T-helper 1 cell (primary cell): ENCODE measurements at places on chromosomes 3 and 15.
A peak's percentile ranks its signal among the peaks of the same experiment; 100 is the strongest.

DNA sequence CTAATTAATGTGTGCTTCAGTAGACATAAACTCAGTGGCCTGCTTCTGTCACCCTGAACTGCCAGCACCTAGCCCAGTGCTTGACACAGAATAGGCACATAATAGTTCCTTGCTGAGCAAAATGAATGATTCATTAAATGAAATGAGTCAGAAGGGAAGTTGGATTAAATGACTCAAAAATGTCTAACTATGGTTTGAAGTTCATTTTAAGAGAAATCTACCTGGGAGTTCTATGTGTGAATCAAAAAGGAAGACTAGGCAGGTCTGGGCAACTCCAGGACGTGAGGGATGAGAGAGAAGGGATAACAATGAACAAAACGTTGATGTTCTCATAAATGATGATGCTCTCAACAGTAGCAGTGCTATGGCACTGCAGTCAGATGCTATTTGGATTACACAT lies 175.0 kb downstream of the CFAP20DC start:
- DNase-seq: no peak

- peak; percentile 69 for DNase-seq
Measured at GRCh38 chr3:97971679-97972567, at the start of gene RIOX2. Gene RIOX2 (minus strand): TSS chr3:97972431. CDS start chr3:97967593, 4,838 bp downstream.

DNA sequence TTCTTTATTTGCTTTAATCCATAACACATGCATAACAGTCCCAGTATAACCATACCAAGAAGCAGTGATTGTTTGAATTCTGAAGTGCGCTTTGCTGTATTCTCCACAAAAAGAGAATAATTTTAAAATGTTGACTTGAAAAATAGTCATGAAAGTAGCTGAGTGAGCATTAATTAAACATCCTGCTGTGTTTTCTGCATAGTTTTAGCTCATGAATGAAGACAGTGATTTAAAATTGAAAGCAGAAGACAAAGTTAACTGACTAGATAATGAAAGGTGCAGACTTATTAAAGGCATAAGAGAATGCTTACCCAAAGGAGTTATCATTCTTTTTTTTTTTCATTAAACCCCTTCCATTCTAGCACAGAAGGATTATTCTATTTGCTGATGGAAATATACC lies 143.5 kb downstream of the GABRG3 start:
- no peak for DNase-seq

DNA sequence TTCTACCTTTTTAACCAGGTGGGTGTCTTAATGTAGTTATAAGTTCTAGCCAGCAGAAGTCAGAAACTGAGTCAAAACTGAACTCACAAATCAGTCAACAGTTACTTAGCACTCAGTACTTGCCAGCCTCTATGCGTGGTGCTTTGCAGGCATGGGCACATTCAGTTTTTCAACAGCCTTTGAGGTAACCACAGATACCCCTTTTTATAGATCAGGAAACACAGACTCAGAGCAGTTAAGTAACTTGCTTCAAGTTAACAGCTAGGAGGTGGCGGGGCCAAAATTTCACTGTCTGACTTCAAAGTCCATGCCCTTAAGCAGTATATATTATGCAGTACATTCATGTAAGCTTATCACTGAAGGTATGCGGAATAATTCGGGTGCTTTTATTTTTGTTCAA lies 139.4 kb downstream of the FHIT start:
- peak; percentile 57 for DNase-seq

GRCh38 chr15:42404461-42405235 lies 45.3 kb downstream of the CAPN3 start:
- DNase-seq: no peak

GRCh38 chr3:176275113-176275512 lies 922.2 kb downstream of the TBL1XR1 start:
- DNase-seq: no peak

DNA sequence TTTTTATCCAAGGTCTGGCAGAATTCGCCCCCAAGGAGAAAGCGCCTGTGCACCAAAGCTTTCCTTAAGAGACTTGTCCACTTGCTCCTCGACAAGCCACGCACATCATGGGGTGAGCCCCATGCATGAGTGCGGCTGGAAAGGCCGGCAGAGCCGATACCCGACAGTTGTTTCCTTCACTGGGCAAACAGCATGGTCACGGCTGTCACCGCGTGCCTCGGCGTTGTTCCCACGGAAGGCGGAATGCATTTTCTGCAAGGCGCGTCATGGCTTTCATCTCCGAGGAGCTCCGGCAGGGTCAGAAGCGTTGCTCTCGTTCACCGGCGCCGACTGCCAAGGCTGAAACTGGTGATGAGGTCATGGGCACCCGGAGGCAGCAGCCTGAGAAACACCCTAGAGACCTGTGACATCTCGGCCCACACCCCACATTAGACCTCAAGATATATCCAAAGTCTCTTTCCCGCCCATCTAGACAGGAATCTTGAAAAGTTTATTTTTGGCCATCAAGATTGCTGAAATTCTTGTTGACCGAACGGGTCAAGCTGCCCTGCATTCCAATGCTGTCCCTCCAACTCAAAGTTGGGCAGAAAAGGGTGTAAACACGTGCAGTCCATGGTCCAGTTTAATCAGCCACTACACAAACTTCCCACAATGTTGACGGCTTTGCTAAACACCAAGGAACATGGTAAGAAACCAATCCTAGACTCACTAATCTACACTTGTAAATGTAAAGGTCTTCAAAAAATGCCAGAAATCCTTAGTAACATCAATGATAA lies 604 bp upstream of the TJP1 start:
- DNase-seq: no peak

- DNase-seq: no peak
Measured at GRCh38 chr3:193744048-193744821, 151.2 kb downstream of the OPA1 start.

GRCh38 chr3:187746442-187747281 lies 1.4 kb upstream of the BCL6 start:
- DNase-seq: no peak

- DNase-seq: no peak
Measured at GRCh38 chr3:103494011-103494410, 1059.2 kb downstream of the ZPLD1 start.

GRCh38 chr15:44148580-44148979 lies 46.5 kb downstream of the FRMD5 start:
- DNase-seq: no peak

GRCh38 chr15:80563372-80563997 lies 131.6 kb upstream of the ABHD17C start:
- no peak for DNase-seq

DNA sequence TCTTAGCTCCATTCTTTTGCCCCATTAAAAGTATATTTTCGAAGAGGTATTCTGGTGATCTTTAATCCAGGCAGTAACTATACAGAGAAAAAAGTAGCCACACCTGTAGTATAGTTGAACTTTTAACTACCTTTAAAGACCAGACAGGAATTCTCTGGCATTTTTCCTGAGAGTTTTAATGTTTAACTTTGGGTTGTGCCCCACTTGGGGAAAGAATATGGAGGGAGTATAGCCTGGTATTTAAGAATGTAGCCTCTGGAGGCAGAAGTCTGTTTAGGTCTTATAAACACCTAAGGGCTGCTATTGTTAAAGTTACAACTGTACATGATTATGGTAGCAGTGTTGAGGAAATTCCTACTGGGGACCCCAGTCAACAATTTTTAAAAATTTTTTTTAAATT lies 19.3 kb downstream of the C3orf85 start:
- DNase-seq: no peak

DNA sequence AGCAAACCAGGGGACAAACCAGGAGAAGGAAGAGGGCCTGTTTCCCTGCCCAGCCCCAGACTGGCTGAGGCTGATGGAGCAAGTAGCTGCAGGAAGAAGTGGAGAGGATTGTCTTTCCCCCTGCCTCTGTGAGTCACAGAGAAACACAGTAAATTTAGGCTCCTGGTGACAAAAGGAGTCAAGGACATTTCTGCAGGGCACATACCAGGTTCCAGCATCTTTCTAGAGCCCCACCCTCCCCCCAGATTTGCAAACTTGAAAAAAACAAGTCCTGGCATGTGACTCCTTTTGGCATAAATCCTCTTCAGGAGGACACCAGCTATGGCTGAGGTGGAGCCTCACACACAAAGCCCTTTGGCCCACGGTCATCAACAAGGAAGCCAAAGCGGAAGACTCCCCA lies 17.8 kb downstream of the PLD1 start:
- no peak for DNase-seq

DNA sequence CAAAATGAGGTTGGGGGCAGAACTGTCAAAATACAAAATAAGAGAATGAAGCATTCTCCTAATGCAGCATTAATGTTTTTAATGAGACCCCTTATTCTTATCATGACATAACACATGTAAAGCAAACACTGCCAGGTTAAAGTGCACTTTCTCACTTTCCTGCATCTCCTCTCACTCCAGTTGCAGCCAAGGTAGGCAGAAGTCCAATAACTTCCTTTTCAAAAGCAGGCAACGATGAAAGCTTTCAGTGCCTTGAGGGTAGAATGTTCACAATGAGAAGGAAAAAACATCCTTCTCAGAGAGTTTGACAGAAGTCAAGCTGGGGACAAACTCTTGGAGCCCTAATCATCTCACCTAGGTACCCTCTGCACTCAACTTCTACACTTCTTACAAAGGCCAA lies 59.5 kb downstream of the FAIM start:
- no peak for DNase-seq

DNA sequence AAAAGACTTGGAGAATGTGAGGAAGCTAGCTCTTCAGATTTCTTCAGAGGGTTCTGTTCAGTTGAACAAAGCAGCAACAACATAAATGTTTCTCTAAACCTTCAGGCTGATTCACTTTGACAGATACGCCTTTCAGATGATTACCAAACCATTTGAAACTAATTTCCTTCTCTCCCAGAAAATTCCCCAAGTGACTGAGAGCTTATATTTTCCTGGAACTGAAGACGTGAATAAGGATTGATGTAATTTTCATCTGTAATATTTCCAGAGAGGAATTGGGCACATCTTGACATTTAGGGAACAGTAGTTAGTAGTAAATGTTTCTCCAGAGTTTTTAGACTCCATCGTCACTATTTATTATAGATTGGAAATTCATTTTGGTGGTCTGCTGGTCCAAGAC lies 108.6 kb upstream of the AADACL2 start:
- no peak for DNase-seq

DNA sequence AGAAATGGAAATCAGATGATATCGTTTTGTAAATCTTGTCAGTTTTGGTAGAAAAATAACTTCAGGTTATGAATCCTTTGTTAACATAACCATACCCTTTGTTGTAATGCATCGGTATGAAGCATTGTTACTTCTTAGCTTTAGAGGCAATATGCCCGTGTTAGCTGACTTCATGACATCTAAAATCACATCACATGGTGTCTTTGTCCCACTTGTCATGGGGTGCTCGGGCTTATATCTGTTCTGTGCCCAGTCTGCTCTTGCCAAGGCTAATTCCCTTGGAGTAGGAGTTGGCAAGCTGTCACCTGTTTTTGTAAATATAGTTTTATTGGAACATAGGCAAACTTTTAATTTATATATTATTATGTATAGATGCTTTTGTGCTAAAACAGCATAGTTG lies 39.6 kb downstream of the SLC25A26 start:
- no peak for DNase-seq

- DNase-seq: no peak
Measured at GRCh38 chr3:37726525-37727290, 135.0 kb upstream of the CTDSPL start.

GRCh38 chr15:50182219-50183013 lies 420 bp downstream of the SLC27A2 start:
- DNase-seq: peak; percentile 29

GRCh38 chr3:193677734-193678133 lies 84.7 kb downstream of the OPA1 start:
- DNase-seq: no peak

GRCh38 chr3:49296781-49297411 lies 19.9 kb upstream of the C3orf62 start:
- no peak for DNase-seq

- DNase-seq: no peak
Measured at GRCh38 chr15:32675466-32675865, 34.0 kb downstream of the SCG5 start.

GRCh38 chr15:60340207-60340921 lies 57.4 kb downstream of the ANXA2 start:
- DNase-seq: no peak

- DNase-seq: no peak
Measured at GRCh38 chr3:194351080-194351672, at the start of gene CPN2. Gene CPN2 (minus strand): TSS chr3:194351328. CDS start chr3:194342702, 8,626 bp downstream.

DNA sequence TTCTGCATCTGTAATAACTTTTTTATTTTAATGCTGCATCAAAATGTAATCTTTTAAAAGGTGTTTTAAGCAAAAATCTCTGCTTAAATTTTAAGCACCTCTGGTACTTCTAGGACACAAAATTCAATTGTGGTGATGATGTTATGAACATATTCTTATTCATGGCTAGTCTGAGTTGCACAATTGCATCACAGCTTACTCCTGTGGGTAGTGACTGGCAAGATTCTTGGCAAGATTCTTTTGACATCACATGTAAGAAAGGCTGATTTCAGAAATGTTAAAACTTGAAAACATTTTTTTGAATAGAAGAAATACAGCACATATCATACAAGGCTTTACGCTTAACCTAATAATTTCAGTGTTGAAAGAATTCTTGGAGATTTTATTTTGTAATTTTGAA lies 35.7 kb downstream of the IQCH start:
- DNase-seq: no peak

DNA sequence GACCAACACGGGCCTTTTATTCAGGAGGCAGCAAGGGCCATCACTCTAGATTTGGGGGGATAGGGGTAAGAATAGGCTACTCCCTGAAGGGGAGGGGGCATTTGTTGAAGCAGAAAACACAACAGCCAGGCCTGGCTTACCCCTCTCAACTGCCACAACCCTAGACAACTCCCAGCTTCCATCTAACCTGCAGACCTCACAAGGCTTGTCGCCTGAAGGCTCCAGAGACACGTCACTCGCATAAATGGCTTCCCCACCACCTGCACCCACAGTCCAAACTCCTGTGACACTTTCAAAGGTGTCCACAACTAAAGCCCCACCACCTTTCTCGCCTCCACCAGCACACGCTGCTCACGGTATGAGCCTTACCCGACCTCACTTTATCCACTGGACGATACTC lies 14.9 kb downstream of the POLG start:
- no peak for DNase-seq

GRCh38 chr3:141370065-141370533 lies 1.8 kb downstream of the ZBTB38 start:
- peak; percentile 54 for DNase-seq

GRCh38 chr15:68204776-68205557 lies at the start of gene CALML4:
Gene CALML4 (minus strand): TSS chr15:68205332. CDS start chr15:68205247, 85 bp downstream.
- DNase-seq: no peak

GRCh38 chr3:186590580-186591295 lies 20.2 kb downstream of the DNAJB11 start:
- no peak for DNase-seq

- no peak for DNase-seq
Measured at GRCh38 chr15:44532689-44533088, 4.3 kb upstream of the EIF3J start.

- DNase-seq: no peak
Measured at GRCh38 chr3:197511853-197512635, 43.7 kb downstream of the BDH1 start.

- no peak for DNase-seq
Measured at GRCh38 chr3:192577271-192577670, 150.1 kb downstream of the FGF12 start.

DNA sequence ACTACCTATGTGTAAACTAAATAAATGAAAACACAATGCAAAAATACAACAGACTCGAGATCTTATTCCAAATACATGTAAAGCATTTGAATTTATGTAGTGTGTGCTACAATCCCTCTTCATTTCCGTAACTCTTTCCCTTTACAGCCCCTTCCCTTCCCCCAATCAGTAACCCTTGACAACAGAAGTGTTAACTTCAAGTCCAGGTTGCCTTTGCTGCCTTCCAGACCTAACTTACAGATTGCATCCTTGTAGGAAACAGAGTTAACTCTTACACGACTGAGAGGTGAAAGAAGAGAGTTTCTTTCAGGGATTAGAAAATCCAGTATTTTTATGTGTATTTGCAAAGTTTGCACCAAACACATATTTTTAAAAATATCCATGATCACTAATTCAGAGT lies 1.4 kb upstream of the ROBO1 start:
- DNase-seq: no peak
